ENCODE measurements at places on chromosomes 3 and 15.

GRCh38 chr3:13569201-13569600, 20.3 kb downstream of the FBLN2 start:
- no peak for DNase-seq

DNA sequence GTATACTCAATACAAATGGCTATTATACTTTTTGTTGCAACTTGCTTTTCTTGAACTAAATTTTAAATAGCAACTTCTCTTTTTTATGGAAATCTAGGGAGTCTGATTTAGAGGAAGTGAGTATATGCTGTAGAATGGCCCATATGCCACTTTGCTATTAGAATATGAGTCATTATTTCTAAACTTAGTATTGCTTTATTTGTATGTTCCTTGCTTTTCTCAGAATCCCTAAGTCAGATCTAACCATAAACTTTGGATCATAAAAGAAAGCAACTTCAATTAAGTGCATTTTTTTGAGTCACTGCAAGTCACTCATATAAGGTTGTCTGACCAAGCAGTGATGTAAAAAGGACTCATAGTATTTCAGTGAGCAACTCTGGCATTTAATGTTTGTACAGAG, 17.5 kb upstream of the SPTSSB start:
- DNase-seq, result no peak

GRCh38 chr3:5675319-5675718, 487.8 kb downstream of the EDEM1 start:
- no peak for DNase-seq

DNA sequence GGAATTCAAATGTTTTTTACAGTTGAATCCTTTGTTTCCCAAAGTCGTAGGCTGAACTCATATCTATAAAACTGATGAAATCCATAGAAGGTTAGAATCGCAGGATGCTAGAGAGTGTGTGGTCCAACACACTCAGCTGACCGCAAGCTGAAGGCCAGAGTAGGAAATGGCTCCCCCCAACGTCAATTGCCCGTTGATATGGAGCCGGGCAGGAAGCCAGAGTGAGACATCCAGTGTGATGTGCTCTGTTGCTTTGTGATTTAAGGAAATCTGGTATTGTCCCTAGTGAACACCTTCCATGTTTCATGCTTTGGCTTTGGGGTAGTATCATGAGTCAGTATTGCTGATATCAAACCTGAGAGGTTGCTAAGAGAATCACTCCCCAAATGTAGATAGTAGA, 5.8 kb upstream of the MEX3B start:
- no peak for DNase-seq

DNA sequence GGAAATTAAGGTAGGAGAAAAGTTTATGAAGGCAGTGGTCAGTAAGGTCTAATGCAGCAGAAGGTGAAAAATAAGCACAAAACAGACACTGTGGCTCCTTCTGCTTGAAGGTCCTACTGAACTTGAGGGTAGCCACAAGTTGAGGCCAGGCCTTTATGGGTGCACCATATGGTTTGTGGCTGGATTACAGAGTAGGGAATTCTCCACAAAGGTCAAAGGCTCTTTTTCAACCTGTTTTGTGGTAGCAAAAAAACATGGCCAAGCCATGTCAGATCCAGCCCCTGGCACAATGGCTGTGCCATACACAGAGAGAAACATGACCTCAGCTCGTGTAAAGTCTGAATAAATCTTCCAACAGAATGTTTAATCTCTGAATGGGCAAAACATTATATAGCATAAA, 214.0 kb downstream of the SATB1 start:
- DNase-seq, result no peak

DNA sequence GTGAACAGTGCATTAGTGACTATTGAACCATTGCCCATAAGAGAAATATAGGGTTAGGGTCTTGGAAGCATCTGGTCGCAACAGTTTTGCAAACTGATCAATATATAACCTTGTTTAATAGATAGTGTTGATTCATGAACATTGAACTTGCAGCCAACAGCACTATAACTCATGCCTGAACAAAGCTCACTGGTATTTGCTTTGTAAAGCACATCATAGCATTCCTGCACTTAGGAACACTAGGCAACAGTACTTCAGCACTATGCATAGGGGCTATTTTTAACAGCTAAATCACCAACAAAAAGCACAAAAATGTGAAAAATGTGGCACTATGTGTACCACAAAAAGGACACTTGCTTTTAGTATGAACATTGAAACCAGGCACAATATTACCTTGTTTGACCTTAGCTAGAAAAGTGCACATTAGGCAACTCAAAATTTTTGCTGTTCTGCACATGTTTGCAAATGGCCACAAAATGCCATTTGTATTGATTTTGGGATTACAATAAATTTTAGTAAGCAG, 68.0 kb downstream of the OXNAD1 start:
- no peak for DNase-seq

GRCh38 chr15:41928100-41928499, 34.2 kb upstream of the SPTBN5 start:
- DNase-seq, result no peak

Measured in stimulated activated CD8-positive, alpha-beta memory T cell treated with anti-CD3 and anti-CD28 coated beads, Interleukin-4, amount 100 ng/mL, for 4 hours (primary cell).